ENCODE measurements at places on chromosomes 11 and 22.

DNA sequence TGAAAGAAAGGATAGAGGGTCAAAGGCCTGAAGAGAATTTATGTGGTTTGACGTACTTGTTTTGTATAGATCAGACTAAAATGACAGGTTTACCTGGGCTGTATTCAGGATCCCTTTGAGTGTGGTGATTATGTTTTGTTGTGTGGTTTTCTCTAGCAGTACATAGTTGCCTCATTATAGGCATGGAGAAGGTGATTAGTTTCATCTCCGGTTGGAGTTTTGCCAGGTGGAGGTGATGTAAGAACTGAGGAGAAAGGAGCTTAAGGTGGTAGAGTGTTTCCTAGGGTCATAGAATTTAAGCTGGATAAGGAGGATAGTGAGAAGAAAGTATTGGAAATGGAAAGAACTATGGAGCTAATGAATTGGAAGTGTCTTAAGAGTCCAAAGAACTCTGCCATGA lies 229.0 kb downstream of the TMEM135 start:
- no peak for DNase-seq

DNA sequence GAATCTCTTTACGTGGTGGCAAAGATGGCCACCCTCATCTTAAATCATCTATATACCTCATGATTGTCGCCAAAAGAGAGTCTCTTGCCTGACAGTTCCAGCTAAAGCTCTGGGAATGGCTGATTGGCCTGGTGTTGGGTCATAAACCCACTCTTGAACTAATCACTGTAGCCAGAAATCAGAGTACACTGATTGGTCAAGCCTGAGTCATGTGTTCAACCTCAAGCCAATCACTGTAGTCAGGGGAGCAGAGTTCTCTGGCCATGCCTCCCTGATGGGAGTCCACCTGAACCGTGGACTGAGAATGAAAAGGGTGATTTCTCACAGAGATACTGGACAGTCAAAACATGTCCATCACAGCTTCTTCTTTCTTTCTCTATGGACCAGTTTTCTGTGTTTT lies 45.8 kb downstream of the RCN1 start:
- no peak for DNase-seq

DNA sequence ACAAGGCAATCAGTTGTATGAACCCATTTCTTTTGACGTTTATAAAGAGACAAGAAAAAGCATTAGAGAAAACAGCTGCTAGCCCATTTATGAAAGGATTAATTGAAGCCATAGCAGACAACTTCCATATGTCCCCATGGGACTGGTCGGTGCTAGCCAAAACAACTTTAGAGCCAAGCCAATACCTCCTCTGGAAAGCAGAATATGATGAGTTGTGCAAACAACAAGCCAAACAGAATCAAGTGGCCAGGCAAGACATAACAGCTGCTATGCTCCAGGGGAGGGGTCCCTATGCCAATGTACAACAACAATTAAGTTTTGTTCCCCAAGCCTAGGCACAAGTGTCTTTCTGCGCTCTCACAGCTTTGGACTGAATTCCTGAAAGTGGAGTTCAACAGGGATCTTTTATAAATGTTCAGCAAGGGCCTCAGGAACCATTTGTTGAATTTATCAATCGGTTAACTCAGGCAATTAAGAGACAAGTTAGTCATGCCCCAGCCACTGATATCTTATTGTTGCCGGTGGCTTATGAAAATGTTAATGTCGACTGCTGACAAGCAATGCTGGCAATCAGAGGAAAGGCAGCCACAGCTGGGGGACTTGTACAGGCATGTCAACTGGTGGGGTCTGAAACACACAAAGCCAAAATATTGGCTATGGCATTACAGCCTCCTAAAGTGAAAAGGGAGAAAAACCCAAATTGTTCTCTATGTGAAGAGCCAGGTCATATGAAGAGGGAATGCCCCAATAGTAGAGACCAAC lies 1593.1 kb upstream of the TENM4 start:
- DNase-seq: no peak

GRCh38 chr22:46054091-46055073 lies 77.4 kb upstream of the WNT7B start:
- no peak for DNase-seq

DNA sequence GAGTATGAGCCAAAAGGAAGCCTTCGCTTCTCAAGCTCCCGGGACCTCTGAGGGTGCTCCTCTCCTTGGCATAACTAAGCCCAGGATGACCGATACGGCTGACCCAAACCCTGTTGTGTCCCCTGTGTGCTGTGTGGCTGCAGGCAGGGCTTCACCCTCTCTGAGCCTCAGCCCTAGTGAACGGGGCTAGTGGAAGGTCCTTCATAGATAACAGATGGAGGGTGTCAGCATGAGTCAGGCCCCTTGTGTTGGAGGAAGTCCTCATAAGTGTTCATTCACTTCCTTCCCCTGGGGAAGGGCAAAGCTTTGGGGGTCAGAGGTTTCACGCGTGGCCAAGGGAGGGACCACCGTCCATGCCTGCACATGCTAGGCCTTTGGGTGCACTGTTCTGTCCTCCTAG lies 21.5 kb downstream of the SHISAL1 start:
- no peak for DNase-seq

DNA sequence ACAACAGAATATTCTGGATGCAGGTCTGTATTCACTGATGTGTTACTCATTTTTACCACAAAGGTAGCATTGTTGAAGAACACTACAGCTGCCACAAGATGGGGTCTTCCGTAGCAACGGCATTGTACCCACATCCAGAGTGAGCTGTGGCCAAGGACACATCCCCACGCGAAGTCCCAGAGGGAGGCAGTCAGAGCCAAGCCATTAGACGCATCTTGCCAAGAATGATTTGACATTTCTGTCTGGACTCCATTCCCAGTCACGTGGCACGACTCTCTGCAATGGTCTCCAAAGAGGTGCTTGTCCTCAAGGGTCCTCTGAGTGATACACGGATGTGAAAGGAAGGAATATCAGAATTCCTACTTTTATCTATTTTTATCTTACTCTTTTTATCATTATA lies 15.5 kb downstream of the OPCML start:
- DNase-seq: no peak

DNA sequence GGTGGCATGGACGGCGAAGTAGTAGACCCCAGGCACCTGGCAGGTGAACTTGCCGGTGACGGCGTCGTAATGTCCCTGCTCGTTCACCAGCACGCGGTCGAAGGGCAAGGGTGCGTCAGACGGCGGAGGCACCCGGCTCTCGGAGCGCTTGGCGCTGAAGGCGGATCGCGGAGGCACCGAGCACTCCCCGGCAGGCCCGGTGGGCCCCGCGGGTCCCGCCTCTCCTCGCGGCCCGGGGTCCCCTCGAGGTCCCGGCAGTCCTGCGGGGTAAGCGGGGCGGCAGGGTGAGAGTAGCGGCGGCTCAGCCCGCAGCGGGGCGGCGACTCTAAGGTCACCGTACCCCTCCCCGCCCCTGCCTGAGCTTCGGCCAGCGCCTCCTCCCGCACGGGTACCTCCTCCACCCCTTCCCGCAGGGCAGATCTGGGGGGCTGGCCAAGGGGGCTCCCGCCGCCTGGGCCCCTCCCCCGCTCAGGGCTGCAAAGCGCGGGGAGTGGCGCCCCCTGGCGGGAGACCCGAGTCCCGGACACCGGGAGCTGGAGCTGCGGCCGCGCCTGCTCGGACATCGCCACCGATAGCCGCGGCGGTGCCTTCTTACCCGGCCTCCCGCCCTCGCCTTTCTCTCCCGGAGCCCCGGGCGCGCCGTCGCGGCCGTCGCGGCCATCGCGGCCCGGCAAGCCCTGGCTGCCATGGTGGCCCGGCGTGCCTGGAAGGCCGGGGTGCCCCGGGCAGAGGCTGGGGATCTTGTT lies 921 bp downstream of the C1QTNF5 start:
- DNase-seq: no peak

- DNase-seq: no peak
These were observed 64.0 kb upstream of the CAPRIN1 start for GRCh38 chr11:33987545-33987944.

- DNase-seq: no peak
These were observed 16.1 kb upstream of the OR52K1 start for GRCh38 chr11:4466131-4466870.

- no peak for DNase-seq
These were observed 86.4 kb downstream of the GRK3 start for GRCh38 chr22:25650833-25651232.

GRCh38 chr11:125372088-125372487 lies 124.0 kb downstream of the FEZ1 start:
- no peak for DNase-seq

DNA sequence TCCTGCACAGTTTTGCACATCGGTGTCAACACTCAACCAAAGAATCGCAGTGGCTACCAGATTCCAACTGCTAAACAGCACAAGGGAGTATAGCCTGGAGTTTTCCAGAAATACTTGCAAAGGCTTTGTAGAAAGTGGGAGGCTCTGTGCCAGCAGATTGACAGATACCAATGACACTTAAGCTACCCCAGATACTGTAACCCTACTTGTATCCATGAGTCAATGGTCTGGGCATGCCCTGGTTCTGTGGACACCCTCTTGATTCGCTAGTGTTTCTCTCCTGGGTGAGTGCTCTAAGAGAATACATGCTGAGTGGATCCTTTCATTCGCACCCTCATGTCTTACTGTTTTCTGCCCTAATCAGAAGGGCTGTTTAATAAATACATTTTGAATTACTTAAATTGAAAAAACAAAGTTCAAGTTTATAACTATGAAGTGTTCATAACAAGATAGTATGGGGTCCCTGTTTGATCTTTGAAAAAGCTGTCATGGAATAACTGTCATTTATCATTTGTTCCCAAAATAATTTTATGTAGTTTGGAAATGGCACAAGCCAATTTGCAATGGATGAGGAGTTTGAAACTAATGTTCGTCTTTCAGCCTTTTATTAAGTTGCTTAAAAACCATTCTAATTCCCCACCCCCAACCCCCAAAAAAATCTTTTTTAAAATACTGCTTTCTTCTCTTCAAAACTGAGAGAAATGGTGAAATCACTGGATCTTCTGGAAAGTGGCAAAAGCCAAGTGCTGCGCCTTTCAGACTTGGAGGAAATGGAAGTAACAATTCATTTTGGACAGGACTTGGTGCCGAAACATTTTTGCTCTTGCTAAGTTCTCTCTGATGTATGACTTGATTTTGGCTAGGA lies 600.5 kb upstream of the TENM4 start:
- DNase-seq: no peak

- DNase-seq: no peak
These were observed 12.7 kb downstream of the RPL3 start for GRCh38 chr22:39306456-39307361.

- DNase-seq: no peak
These were observed 197.8 kb downstream of the MN1 start for GRCh38 chr22:27603800-27604144.

- DNase-seq: no peak
These were observed 1.0 kb downstream of the SMCO4 start for GRCh38 chr11:93541884-93542810.

DNA sequence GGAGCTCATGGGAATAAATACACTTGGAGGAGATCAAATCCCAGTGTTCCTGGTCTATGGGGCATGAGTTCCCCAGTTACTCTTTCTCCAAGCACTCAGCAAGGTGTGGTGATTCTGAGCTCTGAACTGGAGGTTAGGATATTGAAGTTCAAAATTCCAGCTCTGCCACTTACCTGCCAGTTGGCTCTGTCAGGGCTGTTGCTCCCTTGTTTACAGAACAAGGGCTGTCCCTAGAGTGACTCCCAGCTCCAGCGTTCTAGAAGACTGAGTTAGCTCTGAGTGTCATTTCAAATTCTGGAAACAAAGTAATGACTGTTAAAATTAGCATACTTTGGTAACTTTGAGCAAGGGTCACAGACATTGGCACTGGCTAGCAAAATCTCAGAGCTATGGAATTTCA lies 69.7 kb upstream of the ZBED5 start:
- DNase-seq: no peak

DNA sequence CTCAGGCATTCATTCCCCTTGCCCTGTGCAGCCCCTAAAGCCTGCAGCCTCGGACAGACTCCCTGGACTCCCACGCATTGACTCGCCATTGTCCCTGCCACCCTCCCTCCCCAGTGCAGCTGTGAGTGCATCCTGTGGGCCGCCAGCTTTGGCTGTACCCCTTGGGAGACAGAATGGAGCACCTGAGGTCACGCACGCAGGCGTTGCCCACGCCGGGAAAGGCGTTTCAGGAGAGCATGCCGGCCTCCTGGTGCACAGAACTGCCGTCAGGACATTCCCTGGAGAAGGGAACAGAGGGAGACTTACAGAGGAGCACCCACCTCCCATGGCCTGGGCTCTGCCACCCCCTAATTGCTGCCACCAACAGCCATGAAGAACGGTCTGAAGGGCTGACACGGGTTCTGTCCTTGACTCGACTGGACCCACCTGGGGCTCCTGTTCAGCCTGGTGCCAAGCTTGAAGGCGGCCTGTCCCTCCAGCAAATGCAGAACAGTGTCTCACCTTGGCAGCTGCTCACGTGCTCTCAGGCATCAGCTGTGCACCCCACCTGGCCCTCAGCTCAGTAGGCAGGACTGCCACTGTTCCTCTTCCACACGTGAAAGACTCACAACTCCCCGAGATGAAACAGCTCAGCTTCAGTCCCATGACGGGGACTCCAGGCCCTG lies 503.8 kb downstream of the BRD1 start:
- DNase-seq: no peak

GRCh38 chr22:45918459-45919370 lies 58.2 kb downstream of the WNT7B start:
- DNase-seq: no peak

- DNase-seq: no peak
These were observed 1058.2 kb downstream of the LRRC4C start for GRCh38 chr11:40401132-40401853.

- peak; percentile 30 for DNase-seq
These were observed 456 bp downstream of the AAMDC start for GRCh38 chr11:77821349-77821851.

DNA sequence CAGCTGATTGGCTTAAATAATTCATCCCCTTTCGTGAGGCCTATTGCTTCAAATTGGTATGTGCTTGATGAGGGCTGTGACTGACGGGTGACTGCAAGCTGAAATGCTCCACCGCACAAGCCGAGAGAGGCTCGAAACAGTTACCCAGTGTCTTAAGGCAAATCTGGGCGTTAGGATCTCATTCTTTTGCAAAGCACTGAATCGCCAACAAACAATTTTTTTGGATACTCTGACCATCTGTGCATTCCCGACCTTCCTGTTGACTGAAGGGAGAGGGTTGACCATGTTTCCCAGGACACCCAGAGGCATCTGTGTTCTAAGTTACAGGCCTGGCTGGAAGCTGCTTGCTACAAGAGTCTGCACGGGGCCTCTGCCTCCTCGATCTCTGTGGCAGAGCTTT lies 32.1 kb downstream of the CACNG2 start:
- DNase-seq: no peak

- no peak for DNase-seq
These were observed 667 bp downstream of the CD81 start for GRCh38 chr11:2377511-2378443.

DNA sequence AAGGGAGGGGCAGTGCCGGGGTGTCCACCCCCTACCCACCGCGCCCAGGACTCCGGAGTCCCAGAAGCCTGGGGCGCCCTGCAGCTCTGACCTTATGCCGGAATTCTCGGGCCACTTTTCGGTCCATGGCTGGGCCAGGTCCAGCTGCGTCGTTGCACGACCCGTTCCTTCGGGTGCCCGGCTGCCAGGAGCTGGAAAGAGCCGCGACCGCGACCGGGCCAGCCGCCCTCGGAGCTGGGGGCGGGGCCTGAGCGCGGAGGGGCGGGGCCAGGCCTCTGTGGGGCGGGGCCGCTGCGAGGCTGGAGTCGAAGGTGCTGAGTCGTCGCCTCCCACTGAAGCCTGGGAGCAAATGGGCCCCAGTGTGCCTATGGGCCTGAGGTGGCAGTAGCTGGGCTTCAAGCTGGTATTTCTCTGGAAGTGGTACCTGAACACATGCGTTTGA lies at the start of gene USH1C:
Gene USH1C, minus strand, starts transcription at position 236 of the 442 bp plus-strand sequence. Its CDS starts 109 bp downstream, at position 127.
- no peak for DNase-seq

Measured in NCI-H187 (cell line).